GM10248 (cell line): ENCODE measurements at places on chromosomes 4 and X.

DNA sequence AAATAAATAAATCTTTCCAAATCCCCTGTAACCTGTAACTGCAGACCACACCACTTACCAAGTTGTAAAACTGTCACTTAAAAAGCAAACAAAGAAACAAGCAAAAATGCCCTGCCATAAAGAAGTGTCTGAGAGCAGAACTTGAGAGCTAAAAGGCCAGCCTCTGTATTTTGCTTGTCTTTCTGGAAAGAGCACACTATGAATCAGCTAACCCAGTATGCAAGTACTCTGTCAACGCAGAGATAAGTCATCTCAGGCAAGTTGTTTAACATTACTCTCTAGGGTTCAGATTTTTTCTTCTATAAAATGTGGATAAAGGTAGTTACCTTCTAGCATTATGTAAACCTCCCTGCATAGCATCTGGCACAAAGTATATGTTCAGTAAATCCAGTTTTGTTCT is 134.8 kb downstream of the HS3ST1 start:
- no peak for DNase-seq

GRCh38 chr4:180850318-180850940 is 1392.8 kb upstream of the TENM3 start:
- no peak for DNase-seq

DNA sequence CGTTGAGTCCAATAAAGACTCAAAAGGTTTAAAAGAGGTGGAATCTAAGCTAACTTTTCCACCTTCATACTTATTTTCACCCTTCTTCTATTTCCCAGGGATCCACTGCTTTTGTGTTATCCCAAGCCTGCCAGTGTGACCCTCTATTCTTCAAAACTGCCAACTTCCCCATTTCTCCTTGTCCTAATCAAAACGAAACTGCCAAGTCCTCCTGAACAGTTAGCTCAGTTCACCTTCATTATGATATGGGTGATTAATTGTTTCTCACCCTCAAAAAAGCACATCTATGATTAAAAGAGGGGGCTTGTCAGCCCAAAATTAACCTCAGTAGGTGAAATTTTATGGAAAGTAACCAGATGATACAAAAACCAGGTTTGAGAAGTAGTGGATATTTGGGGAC is 108.4 kb downstream of the GUCY2F start:
- DNase-seq: no peak

GRCh38 chr4:108384544-108384943 is 215.8 kb upstream of the LEF1 start:
- no peak for DNase-seq

GRCh38 chr4:36399762-36400353 is 118.4 kb downstream of the DTHD1 start:
- DNase-seq: peak; percentile 19

DNA sequence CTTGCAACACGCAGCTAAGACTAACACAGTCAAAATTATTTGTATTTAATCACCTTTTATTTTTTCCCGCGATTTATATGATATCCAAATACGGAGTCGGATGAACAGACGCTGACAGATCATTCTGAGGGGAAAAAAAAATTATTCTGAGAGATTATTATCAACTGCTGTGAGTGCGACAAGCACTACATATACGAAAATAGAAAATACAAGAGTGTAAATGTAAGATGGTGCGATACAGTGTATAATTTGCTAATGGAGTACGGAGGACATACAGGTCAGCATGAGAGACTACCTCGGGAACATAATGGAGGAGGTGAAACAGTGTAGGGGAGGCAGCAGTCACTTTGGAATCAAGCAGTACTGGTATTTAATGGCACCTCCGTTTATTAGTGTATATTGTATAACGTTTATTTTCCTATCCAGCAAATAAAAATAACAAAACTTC is 2.8 kb upstream of the LIN54 start:
- no peak for DNase-seq

GRCh38 chrX:9611436-9612145 is 146.7 kb downstream of the TBL1X start:
- no peak for DNase-seq

GRCh38 chrX:17552044-17552650 is 177.1 kb downstream of the NHS start:
- DNase-seq: no peak

- DNase-seq: no peak
These were observed 22.8 kb downstream of the CTBP1 start for GRCh38 chr4:1226144-1226481.
